ENCODE measurements at places on chromosomes 16 and 17. TPM values are rescaled to one million over a fixed set of nuclear protein-coding genes. Genes with fewer than 3 reads are reported as not detected.

- H3K4me1 ChIP-seq: no peaks in the 10 kb centered on the region
- no peak overlapping the region for H3K27ac ChIP-seq
- H3K36me3 ChIP-seq: no peaks in the 10 kb centered on the region
- no peak overlapping the region for H3K4me3 ChIP-seq
- peaks cover 17% of the 10 kb centered on the region for H3K27me3 ChIP-seq
- DNase-seq: no peak
Observed at GRCh38 chr16:20410121-20410723, 888 bp downstream of the ACSM5 start.

- no peaks in the 10 kb centered on the region for H3K27me3 ChIP-seq
- peak overlapping the region; percentile 50 for H3K27ac ChIP-seq
- peak overlapping the region; percentile 1 for H3K4me3 ChIP-seq
- peaks cover 45% of the 10 kb centered on the region for H3K4me1 ChIP-seq
- H3K36me3 ChIP-seq: peaks cover 11% of the 10 kb centered on the region
- peak; percentile 84 for DNase-seq
Observed at GRCh38 chr17:41651625-41652460, 27.5 kb upstream of the KRT17 start.

GRCh38 chr17:82007495-82008257 lies 15.0 kb downstream of the CENPX start:
- no peak for DNase-seq
- H3K4me3 ChIP-seq: no peak overlapping the region
- H3K27me3 ChIP-seq: no peaks in the 10 kb centered on the region
- H3K27ac ChIP-seq: no peak overlapping the region

DNA sequence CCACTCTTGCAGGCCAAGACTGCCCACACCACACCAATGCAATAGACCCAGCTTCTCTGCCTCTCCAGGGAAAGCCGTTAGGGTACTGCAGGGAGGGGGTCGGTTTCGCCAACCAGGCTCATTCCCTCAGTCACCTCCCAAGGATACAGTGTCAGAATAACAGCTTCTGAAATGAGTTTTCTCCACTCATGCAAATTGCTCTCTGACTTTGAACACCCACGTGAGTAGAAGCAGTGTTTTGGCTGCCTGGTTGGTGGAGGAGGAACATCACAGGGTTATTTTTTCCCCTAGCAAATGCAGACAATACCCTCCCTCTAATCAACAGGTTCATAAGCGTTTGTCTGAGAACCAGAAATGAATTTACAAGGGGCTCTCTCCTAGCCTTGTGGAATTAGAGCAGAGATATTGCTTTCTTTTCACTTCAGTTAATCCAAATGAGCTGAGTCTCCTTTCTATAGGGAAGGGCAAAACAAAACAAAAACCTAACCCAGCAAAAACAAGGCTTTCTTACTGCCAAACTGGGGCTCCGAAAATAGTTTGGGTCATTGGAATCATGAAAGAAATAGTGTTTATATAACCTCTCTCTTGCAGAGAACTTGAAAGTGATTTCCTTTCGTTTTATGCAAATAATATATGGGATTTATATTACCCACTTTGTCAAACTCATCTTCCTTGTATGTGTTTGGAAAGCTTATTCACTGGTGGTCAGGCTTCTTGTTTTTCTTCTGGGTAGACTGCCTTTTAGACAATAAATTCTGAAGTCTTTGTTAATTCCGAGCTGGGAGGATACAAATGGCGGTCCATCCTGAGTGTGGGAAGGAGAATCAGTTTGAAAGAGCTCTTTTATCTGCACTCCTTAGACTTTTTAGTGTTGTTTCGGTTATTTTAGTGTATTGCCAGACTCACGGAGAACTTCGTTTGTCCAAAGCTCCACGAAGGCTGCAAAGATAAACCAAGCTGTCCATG lies 229.9 kb downstream of the MSI2 start:
- H3K27ac ChIP-seq: no peak overlapping the region
- H3K36me3 ChIP-seq: no peaks in the 10 kb centered on the region
- H3K27me3 ChIP-seq: no peaks in the 10 kb centered on the region
- no peaks in the 10 kb centered on the region for H3K4me1 ChIP-seq

DNA sequence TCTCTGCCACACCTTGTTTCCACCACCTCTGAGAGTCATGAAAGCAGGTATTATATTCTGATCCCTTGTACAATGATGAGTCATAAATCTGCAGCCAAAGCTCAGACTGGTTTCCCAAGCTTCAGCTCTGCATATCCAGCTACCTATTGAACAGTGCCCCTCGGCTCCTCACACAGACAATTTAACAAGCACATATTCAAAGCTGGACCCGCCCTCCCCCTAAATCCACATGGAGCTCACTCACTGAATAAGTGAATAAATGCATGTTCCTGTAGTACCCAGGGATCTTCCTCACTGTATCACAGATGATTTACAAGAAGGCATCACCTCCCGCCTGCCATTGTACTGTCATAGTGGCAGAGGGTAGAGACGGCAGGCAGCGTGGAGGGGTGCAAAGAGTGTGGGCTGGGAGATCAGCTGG lies 516.4 kb downstream of the GRIN2A start:
- peak; percentile 82 for DNase-seq
- H3K36me3 ChIP-seq: peaks cover 8% of the 10 kb centered on the region
- H3K27ac ChIP-seq: peak overlapping the region; percentile 97
- peaks cover 66% of the 10 kb centered on the region for H3K4me1 ChIP-seq
- no peaks in the 10 kb centered on the region for H3K27me3 ChIP-seq

DNA sequence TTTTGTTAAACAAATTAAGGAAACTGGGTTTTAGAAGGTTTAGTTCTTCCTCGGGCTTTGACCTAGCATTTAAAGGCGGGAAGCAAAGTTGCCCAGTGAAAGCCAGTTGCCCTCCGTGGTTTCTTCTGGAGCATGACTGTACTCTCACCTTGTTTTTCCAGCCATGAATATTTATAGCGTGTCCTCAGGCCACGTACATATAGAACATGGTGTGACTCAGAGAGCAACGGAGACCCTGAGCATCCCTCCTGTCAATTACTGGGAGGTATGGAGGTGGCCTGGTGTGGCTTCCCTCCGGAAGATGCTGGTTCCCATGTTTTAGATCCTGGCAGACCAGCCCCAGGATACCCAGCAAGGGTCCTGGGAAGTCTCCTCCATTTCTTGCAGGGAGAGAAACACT lies 48.4 kb downstream of the AKAP1 start:
- peaks cover 13% of the 10 kb centered on the region for H3K27me3 ChIP-seq
- H3K4me3 ChIP-seq: no peak overlapping the region
- H3K4me1 ChIP-seq: no peaks in the 10 kb centered on the region
- H3K36me3 ChIP-seq: peaks cover 6% of the 10 kb centered on the region
- no peak for DNase-seq

DNA sequence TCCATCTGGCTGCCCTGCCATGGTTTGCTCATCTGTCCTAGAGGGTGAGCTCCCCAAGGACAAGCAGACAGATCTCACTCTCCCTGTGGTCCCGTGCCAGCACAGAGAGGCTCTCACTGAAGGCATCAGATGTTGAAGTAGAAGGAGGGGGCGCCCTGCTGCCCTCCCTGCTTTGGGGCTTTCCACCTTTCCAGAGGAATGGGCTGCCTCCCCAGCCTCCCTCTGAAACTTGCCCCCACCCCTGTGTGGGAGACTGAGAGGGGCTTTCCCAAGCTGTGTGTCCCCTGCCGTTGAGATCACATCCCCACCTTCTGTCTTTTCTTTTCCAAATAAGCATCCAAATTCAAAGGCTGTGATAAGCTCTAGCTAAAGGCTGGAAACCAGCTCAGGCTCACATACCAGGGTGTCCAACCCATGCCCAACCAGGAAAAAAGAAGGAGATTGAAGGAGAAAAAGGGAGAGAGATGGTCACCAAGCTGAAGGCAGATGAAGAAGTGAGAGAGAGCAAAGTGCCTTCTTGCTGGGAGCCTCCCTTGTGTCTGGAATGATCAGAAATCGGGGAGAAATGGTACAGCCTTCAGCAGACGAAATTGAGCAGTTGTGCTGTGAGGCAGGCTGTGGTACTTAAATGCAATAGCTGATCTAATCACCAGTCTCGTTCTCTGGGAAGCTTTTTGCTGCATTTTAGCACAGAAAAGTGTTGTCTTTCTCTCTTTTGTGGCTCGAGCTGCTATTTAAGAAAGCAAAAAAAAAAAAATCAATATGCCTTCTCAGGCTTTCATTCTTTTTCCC lies 145.9 kb upstream of the LHX1 start:
- H3K36me3 ChIP-seq: no peaks in the 10 kb centered on the region
- peaks cover 100% of the 10 kb centered on the region for H3K27me3 ChIP-seq
- H3K4me3 ChIP-seq: no peak overlapping the region
- H3K4me1 ChIP-seq: peaks cover 8% of the 10 kb centered on the region
- DNase-seq: no peak

DNA sequence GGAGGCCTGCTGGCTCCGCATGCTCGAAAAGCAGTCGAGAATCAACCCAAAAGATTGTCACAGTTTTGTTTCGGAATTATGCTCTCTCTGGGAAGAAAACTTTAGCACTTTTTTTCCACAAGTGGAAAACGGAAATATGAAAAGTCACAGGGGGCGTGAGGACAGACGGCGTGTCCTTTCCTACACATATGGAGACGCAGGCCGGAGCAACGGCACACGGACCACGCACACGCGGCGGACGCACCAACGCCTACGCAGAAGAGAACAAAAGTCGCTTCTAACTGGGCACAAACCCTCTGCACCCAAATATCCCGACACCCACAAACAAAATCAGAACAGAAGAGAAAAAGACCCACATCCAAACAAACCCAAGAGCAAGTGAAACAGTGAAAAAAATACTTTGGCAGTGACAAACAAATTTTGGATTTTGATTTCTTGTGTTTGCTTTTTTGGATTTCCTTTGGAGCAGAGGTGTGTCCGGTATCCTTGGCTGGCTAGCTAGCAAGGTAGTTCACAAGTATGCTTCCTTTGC lies 9.3 kb upstream of the PABPN1L start:
- peaks cover 99% of the 10 kb centered on the region for H3K27me3 ChIP-seq
- no peak overlapping the region for H3K4me3 ChIP-seq
- DNase-seq: no peak
- peaks cover 11% of the 10 kb centered on the region for H3K4me1 ChIP-seq
- no peak overlapping the region for H3K27ac ChIP-seq

DNA sequence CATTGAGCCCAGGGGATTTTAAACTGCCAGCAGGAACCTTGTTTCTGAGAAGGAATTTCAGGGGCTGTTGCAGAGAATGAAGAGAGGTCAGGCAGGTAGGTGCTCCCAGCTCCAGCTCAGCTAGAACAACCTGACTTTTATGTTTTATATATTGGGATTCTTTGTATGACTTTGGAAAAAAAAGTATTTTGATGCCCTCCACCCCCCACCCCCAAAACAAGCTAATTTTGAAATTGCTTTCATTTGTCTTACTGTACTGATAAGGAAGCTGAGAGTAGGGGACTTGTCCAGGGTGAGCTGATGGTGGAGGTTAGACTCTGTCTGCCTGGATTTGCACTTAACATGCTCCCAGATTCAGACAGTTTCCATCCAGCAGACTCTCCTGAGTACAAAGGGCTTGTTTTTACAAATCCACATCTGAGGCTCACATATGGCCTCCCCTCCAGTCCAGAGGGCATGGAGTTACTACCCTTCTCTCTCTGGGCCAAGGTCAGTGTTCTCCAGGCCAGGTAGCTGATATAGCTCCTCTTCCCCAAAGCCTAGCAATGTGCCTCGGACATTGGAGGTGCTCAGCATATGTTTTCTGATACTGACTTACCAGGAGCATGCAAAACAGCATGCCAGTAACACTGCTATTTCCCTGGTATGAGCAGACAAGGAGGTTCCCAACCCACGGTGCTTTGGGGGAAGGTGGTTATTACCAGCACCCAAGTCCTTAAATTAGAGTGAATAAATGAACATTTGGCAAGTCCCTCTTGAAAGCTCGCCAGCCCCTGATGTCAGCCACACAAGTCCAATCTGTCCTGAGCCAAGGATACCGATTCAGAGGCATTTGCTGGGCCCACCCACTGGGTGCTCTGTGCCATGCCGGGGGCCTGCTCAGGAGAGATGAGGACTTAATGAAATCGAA lies 11.3 kb downstream of the STX1B start:
- DNase-seq: no peak
- H3K4me3 ChIP-seq: no peak overlapping the region
- peaks cover 34% of the 10 kb centered on the region for H3K27me3 ChIP-seq
- no peak overlapping the region for H3K27ac ChIP-seq
- H3K4me1 ChIP-seq: peaks cover 20% of the 10 kb centered on the region

- H3K27me3 ChIP-seq: peaks cover 23% of the 10 kb centered on the region
- H3K4me1 ChIP-seq: peaks cover 27% of the 10 kb centered on the region
- H3K36me3 ChIP-seq: peaks cover 36% of the 10 kb centered on the region
Observed at GRCh38 chr17:41962768-41963434, 3.7 kb upstream of the CNP start.

DNA sequence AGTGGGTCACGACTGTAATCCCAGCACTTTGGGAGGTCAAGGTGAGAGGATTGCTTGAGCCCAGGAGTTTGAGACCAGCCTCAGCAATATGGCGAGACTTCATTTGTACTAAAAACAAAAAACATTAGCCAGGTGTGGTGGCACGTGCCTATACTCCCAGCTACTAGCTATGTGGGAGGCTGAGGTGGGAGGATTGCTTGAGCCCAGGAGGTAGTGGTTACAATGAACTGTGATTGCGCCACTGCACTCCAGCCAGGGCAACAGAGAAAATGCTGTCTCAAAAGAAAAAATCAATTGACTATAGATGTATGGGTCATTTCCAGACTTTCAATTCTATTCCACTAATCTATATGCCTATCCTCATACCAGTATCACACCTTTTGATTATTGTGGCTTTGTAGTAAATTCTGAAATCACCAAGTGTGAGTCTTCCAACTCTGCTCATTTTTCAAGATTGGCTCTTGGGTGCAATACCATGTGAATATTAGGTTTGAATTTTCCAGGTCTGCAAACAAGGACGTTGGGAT lies 27.2 kb upstream of the CEP20 start:
- H3K4me1 ChIP-seq: peaks cover 11% of the 10 kb centered on the region
- no peaks in the 10 kb centered on the region for H3K27me3 ChIP-seq
- no peak overlapping the region for H3K4me3 ChIP-seq
- no peak overlapping the region for H3K27ac ChIP-seq

DNA sequence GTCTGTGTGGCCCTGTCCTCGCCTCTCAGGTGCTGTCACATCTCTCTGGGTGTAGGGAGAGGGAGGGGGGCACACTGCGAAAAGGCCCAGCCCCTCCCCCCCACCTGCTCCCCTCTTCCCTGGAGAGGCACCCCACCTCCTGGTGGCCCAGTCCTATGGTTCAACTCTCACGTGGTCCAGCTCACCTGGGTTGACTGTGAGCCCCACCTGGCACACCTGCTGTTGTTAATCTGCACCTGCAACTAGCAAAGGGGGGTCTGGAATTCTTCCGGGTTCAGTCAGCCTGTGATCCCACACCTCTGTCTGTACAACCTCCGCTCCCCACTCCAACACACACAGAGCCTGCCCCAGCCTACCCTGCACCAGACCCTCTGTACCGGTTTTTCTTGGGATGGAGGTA lies 2.0 kb upstream of the SYNGR2 start:
- no peak overlapping the region for H3K4me3 ChIP-seq
- no peaks in the 10 kb centered on the region for H3K27me3 ChIP-seq
- no peak for DNase-seq
- peaks cover 7% of the 10 kb centered on the region for H3K4me1 ChIP-seq
- H3K36me3 ChIP-seq: peaks cover 33% of the 10 kb centered on the region

Gene SLC9A5
- total RNA-seq: 2.4 TPM

Gene MRPL28
- 115 TPM for total RNA-seq

Gene CACNA1H
- 0.05 TPM for total RNA-seq

Gene PRAC2
- total RNA-seq: not detected

Gene MAF
- total RNA-seq: 0.97 TPM

Gene SEC14L1
- total RNA-seq: 46.3 TPM

Data from Calu3 (cell line).